ENCODE measurements at places on chromosomes 5 and 9.

DNA sequence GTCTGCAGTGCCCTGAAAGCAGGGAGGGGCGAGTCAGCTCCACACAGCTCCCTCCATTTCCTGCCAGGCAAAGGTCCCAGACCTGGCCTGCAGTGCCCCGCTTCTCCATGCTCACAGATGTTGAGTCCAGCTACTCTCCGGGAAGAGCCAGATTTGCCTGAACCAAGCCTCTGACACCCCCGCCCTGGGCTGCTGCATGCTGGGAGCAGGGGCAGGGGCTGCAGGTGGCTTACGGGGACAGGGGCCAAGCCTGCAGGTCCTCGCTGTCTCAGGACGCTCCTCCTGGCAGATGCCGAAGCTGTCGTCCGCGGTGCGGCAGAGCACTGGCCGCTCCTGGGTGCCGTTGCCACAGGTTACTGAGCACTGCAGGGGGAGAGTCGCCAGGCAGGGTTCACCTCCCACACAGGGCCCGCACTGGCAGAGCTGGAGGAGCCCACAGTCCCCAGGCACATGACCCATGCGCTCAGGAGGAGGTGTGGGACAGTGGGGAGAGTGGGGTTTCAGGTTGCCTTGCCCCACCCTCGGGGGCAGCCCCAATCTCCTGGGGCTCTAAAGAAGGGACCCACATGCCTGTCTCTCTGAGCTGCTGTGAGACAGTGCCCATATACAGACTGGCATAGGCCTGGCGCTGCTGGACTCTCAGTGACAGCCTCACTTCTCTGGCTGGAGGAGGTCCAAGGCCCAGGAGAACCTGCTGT, 62.4 kb downstream of the ZNF354C start:
- peak; percentile 48 for DNase-seq

GRCh38 chr5:141605523-141606277, 13.1 kb downstream of the DIAPH1 start:
- DNase-seq = peak; percentile 86

- no peak for DNase-seq
Measured at GRCh38 chr5:92761585-92761984, 819.4 kb downstream of the NR2F1-AS1 start.

- no peak for DNase-seq
Measured at GRCh38 chr5:142605611-142606010, 80.3 kb downstream of the FGF1 start.

DNA sequence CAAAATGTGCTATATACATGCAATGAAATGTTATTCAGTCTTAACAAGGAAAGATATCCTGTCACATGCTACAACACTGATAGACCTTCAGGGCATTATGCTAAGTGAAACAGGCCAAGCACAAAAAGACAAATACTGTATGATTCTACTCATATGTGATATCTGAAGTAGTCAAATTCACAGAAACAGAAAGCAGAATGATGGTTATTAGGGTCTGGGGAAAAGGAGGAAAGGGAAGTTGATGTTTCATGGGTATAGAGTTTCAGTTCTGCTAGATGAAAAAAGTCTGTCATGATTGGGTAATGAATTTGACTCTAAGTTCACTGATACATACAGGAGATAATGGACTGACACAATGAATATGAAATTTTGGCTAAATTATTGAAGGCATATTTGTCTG, 11.2 kb upstream of the RIC1 start:
- DNase-seq = no peak

DNA sequence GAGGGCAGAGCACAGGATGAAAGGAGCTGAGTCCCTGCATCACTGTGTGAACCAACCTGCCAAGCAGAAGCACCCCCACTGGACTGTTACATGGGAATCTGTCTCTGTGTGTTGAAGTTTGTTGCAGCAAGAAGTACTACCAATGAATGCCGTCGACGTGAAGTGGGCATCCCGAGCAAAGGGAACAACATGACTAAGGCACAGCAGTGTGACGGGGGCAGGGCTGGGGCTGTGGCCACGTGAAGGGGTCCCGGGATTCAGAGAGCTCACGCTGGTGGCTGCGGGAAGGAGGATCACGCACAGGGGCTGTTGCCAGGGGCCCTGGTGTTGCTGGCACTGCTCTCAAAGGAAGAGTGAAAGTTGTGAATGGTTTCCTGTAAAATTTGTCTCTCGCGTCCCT, 27.5 kb upstream of the GABBR2 start:
- no peak for DNase-seq

GRCh38 chr9:132166599-132166998, 4.7 kb downstream of the NTNG2 start:
- no peak for DNase-seq

GRCh38 chr9:19934301-19934871, 145.5 kb upstream of the SLC24A2 start:
- DNase-seq = no peak

GRCh38 chr9:135488527-135488926, 8.9 kb downstream of the PPP1R26 start:
- DNase-seq = no peak

GRCh38 chr5:135600152-135600570, 21.4 kb upstream of the CXCL14 start:
- DNase-seq = no peak

DNA sequence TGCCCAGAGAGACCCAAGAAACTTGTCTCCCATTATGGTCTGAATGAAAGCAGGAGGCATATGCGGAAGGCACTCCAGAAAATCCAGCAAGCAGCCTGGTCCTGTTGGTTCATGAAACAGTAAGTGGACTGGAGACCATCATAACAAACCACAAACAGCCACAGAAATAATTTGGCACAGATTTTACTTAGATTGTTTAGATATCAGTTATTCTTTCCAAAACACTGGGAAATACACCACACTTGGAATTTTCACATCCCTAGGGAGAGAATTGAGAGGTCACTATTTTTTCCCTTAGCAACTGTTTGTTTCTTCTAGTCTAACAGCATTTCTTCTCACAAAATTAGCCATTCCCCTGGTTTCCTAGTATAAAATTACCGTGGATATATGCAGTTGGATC, 300.8 kb downstream of the OSTF1 start:
- no peak for DNase-seq

DNA sequence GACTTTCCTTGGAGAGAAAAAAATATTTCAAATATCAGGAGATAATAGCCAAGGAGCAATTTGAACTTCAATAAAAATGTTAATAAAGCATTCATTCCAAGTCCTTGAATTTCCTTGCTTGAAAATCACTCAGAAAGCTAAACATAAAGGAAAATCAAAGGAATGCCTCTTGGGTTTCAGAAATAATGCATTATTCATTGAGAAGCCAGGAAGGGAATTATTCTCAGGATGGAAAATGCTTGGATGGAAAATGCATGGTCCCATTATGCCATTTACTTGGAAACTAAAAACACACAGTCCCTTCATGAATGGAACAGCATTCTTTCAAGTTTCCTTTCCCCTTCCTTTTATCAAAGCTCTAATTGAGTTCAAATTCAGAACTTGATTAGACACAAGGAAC, 160.9 kb downstream of the LPAR1 start:
- no peak for DNase-seq

DNA sequence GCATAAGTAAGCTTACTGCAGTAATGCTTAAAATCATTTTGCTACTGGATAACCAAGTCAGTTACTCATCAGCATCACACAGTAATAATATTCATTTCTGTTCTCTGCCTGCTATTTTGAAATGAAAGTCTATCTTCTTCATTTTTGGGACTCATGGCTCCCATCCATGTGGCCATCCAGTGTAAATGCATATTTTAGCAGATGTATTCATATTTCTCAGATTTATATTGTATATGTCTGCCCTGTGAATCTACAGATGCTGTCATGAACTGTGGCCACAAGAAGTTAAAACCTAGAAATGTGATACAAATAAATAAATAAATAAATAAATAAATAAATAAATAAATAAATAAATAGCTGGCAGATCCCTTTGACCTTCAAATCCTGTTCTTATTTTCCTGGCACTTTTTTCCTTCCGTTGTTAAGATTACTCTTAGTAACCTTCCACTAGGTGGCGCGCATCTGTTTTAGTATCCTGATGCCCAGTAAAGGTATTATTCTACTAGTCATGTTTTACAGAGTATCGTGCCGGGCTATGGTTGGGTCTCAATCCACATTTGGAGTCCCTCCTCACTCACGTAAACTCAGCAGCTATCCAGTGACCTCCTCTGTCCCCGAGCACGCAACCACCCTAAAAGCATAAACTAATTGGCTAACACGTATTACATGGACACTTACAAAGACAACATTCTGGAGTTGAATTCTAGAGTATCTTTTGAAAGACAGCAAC, 79.2 kb upstream of the IL7R start:
- DNase-seq = peak; percentile 86

DNA sequence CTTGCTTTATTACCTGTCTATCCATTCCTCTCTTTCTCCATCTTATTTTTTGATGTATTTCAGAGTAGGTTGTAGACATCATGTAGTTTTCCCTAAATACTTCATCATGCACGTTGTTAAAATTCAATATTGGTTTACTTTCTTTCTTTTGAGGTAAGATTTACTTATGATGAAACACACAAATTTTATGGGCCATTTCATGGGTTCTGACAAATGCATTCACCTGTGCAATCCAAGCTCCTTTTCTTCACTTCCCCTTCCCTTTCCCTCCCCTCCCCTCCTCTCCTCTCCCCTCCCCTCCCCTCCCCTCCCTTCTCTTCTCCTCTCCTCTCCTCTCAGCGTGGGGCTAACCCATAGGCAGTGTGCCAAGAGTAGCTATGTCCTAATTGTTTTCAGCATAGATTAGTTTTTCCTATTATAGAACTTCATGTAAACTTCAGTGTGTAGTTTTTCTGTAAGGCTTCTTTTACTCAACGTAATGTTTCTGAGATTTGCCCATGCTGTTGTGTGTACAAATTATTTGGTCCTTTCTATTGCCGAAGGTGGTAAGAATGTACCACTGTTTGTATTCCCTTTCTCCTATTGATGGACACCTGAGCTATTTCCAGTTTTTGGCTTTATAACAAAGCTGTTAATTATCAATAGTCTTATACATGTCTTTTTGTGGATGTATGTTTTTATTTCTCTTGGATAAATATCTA, 92.9 kb upstream of the CLINT1 start:
- no peak for DNase-seq

- no peak for DNase-seq
Measured at GRCh38 chr9:134547161-134548100, 94.2 kb upstream of the COL5A1 start.

DNA sequence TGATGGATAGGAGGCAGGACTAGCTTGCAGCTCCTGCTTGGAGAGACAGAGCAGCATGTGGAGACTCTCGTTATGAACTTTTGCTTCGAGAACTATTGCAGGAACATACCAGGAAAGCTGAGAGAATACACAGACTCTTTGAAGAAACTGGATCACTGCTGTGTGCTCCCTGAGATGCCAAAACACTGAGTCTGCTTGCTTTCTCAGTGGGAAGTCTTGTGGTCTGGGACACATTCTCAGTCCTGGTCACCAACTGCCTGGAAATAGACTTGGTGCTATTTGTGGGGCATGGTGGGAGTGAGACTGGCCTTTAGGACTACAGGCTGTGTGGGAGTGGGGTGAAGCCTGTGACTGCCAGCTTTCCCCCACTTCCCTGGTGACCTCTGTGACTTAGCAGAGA, 252.6 kb downstream of the MED10 start:
- DNase-seq = no peak

GRCh38 chr5:172450861-172451695, 3.2 kb downstream of the SH3PXD2B start:
- DNase-seq = peak; percentile 78

DNA sequence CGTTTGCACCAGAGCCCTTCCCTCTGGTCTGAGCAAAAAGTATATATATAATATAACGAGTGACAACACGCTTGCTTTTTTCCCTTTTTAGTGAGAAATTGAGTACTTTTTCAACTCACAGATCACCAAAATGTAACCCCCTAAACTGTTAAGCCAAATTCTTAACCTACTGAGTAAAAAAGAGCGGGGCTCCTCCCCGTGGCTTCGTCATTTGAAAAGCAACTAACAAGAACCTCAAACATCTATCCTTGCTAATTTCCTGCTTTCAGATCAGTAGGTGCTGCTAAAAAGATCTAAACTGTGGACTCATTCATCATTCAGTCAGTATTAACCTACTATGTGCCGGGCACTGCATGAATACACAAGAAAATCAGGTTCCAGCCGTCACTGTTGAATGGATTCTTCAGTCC, 1.0 kb upstream of the PTBP3 start:
- DNase-seq = peak; percentile 79

GRCh38 chr9:125822902-125823301, 75.7 kb downstream of the PBX3 start:
- no peak for DNase-seq

- no peak for DNase-seq
Measured at GRCh38 chr5:94407023-94407422, 211.4 kb downstream of the KIAA0825 start.

DNA sequence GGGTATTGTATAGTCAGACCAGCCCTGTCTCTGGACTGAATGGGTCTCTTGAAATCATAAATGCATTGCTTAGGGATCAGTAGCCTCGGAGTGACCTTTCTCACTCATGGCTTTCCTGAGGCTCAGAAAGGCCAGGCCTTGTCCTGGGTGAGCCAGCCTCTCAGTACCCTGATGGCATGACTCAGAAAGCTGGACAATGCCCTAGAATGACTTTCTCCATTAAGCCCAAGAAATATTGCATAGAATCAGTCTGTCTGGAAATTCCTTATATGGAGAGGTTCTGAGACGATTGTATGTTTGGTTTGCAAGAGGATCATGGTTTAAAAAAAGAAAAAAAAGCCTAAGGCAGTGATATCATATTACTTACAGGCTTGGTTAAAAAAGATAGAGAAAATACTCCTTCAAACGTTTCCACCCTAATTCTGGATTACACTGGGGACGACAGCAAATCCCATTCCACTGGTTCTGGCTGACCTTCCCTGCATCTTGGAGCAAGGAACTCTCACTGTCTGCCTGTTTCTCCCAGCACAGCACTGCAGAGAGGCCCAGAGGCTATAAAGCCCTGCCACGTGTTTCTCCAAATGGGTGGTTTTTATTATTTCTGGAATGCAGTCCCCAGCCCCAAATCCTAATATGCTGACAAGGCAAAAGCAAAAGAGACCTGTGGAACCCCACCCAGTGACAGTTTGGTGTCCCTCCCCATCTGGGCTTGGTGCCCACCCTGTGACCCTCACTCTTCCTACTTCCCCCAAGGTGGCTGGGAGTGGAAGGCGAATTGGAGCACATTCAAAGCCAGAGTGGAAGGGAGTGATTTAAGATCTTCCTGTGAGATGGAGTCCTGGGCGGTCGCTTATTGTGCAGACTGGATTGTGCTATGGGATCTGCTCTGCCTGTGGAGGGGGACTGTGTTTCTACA, 34.4 kb downstream of the MAP1B start:
- no peak for DNase-seq

GRCh38 chr9:19441730-19442129, 32.9 kb downstream of the ACER2 start:
- DNase-seq = no peak

DNA sequence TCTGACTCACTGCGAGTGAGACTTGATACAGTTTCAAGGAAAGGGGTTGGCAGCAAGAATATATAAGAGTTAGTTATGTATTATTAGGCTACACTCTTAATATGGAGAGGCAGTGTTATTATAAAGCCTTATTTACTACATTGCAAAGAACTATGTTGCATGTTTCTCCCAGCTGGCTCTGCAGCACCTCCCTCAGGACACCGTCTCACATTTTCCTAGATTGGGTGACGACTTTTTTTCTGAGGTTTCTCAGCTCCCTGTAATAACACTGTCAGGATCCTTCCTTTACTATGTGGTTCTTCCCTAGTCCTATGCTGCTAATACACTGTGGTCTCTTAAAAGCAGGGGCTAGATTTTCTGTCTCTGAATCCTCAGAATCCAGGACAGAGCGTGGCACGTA, 153.7 kb downstream of the INSYN2B start:
- no peak for DNase-seq
